ENCODE measurements at places on chromosomes 6 and 20. TPM values are rescaled to one million over a fixed set of nuclear protein-coding genes. Genes with fewer than 3 reads are reported as not detected.

Gene RAET1E
- under 0.01 TPM for total RNA-seq

Gene MEP1A
- not detected for total RNA-seq

Gene RBBP8NL
- total RNA-seq = not detected

Gene PLN
- total RNA-seq = 0.58 TPM

Gene SCGN
- total RNA-seq = not detected

Gene CLPSL2
- total RNA-seq = not detected

Gene TNFRSF21
- 12.1 TPM for total RNA-seq

Gene TBX18
- 6.3 TPM for total RNA-seq

Gene ARFGEF3
- under 0.01 TPM for total RNA-seq

Gene ZNF341
- total RNA-seq = 2.9 TPM

Gene KIAA0408
- total RNA-seq = 1.4 TPM

Gene HTR1E
- total RNA-seq = not detected

Gene BPIFB4
- not detected for total RNA-seq

Gene TSPO2
- not detected for total RNA-seq

Gene RSPO3
- not detected for total RNA-seq

Gene OSBPL2
- 24.5 TPM for total RNA-seq

Gene POU3F2
- total RNA-seq = not detected

Gene GRM1
- total RNA-seq = not detected

Gene ABHD12
- 62.0 TPM for total RNA-seq

Gene KIZ
- total RNA-seq = 42.7 TPM

Gene DEF6
- 4.6 TPM for total RNA-seq

Gene WFDC12
- not detected for total RNA-seq

Gene HIVEP2
- 5.3 TPM for total RNA-seq

Gene METTL24
- not detected for total RNA-seq

Gene HTR1B
- 8.2 TPM for total RNA-seq

Gene IMPG1
- not detected for total RNA-seq

Gene CCN5
- not detected for total RNA-seq

Gene APOM
- total RNA-seq = 1.4 TPM

Gene FIG4
- total RNA-seq = 18.1 TPM

Gene PTCHD4
- total RNA-seq = 0.18 TPM

Gene HAO1
- total RNA-seq = not detected

Gene SNX3
- 179 TPM for total RNA-seq

Gene BANF2
- not detected for total RNA-seq

Gene DNAAF9
- 12.2 TPM for total RNA-seq

Gene RAB44
- not detected for total RNA-seq

Gene GPRC6A
- total RNA-seq = not detected

Gene IL17F
- not detected for total RNA-seq

Gene ZNF334
- total RNA-seq = 0.58 TPM

Gene SLC22A1
- total RNA-seq = not detected

Gene CST1
- not detected for total RNA-seq

Gene TCP11
- total RNA-seq = 2.3 TPM
